Globus pallidus (tissue), 1 donor: ENCODE measurements at places on chromosomes 11 and 22.

- no peak for DNase-seq
Measured at GRCh38 chr22:49084206-49084605, 743.5 kb downstream of the BRD1 start.

GRCh38 chr11:46271407-46271806 lies 6.1 kb upstream of the CREB3L1 start:
- DNase-seq = no peak

- no peak for DNase-seq
Measured at GRCh38 chr11:2586793-2587131, 113.0 kb downstream of the KCNQ1OT1 start.

DNA sequence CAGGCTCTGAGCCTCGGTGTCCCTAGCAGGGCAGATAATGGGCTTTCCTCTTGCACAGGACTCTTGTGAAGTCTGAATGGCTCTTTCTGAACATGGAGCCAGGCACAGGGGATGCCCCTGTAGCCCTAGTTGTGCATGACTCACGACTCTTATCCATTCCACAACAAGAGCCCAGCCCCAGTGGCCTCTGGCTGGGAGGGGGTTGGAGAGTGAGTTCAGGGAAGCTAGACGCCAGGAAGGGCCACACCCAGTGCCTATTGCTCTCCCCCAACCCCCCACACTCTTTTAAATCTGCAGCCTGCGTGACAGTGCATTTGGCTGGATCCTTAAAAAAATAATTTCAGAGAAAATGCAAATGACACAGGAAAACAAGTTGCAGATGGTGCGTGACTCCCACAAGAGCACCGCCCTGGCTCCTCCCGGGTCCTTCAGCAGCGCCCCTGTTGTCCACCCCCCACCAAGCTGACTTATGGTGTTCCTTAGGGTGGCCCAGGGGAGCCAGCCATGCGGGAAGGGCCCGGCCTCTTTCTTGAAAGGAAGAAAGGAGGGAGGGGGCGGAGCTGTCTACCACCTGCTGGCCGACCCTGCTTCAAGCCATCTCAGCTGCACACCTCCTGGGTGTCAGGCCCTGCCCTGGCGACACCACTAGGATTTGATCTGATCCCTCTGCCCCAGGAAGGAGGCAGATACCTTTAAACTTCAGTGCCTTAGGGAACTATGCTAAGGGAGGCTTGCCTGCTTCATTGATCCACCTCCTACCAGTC lies 74.7 kb downstream of the MN1 start:
- no peak for DNase-seq

- DNase-seq = no peak
Measured at GRCh38 chr22:44623771-44624510, 78.1 kb upstream of the PRR5 start.

- DNase-seq = no peak
Measured at GRCh38 chr11:85472953-85473352, 154.2 kb downstream of the DLG2 start.

DNA sequence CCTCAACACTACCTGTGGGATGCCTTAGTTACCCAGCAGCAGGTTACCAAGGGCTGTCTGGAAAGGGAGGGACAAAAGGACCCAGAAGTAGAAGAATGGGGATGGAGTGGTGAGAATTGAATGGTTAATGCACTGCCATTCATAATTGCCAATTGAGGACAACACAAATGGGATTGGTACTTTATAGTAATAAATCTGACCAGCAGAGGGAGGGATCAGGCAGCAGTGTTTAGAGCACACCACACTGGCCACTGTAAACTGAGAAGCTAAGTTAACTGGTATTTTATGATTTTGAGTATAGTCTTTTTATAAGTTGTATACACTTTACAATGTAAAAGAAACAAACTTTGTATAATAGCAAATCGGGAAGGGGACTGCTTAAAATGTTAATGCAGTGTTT lies 10.7 kb downstream of the TBRG1 start:
- DNase-seq = no peak

GRCh38 chr11:23236826-23237555 lies 376.7 kb upstream of the CCDC179 start:
- DNase-seq = no peak

DNA sequence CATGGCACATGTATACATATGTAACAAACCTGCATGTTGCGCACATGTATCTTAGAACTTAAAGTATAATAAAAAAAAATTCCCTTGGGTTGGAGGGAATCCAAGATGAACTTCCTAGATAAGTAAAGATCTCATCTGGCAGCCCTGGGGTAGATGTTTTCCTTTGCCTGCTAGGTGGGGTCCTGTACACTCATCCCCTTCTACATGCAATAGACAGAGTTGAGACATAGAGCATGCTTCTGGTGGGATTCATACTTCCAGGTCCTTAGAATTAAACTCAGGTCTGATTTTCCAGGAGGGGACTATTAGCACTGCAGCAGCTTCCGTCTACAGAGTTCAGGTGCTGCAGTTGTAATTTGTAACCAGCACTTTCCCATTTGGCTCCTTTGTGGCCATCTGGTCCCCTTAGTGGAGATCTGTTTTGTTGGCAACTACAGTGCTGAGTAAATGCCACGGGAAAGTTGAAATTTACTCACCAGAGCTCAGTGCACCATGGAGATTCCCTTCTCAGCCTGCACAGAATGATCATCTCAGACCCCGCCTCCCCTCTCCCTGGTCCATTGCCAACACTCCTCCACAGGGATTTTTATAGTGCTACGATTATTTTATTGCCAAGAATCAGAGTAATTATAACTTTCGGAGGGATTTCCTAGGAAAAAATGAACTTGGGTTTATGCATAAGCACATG lies 220.1 kb upstream of the E2F8 start:
- no peak for DNase-seq

DNA sequence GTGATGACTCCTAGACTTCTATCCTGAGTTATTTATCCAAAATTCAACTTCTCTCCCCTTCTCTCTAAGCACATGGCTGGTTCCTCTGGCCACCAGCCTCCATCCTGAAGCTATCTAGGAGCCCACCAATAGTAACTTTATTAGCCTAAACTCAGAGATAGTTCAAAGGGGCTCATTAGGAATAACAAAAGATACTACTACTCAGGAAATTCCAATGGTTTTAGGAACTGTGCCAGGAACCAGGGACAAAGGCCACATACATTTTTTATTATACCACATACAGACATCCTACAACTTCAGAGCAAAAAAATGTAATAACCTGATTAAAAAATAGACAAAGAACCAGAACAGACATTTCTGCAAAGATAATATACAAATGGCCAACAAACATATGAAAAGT lies 27.9 kb downstream of the SLC25A17 start:
- no peak for DNase-seq

GRCh38 chr11:35376613-35377012 lies 42.7 kb downstream of the SLC1A2 start:
- DNase-seq = no peak

GRCh38 chr22:41524251-41524661 lies 20.0 kb downstream of the POLR3H start:
- DNase-seq = no peak
